T-cell (primary cell): ENCODE measurements at places on chromosomes 5 and 9.

DNA sequence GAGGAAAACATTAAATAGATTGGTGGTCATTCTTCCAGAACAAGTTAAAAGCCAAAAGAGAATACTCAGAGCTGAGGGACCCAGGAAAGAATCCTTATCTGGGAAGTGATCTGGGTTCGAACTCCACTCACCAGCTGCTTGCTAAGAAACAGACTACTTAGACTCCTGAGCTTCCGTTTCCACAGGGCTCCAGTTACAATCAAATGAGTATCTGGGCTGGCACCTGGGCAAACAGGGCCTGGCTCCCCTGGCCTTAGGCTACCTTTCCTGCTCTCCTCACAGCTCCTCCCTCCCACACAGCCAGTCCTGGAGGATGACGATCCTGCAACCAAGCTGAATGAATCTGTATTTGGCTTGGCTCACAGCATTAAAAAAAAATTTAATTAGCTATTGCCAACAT, 2.5 kb downstream of the MAPK9 start:
- DNase-seq, result no peak

- DNase-seq, result no peak
Observed at GRCh38 chr5:59760785-59761348, 132.7 kb downstream of the PDE4D start.

DNA sequence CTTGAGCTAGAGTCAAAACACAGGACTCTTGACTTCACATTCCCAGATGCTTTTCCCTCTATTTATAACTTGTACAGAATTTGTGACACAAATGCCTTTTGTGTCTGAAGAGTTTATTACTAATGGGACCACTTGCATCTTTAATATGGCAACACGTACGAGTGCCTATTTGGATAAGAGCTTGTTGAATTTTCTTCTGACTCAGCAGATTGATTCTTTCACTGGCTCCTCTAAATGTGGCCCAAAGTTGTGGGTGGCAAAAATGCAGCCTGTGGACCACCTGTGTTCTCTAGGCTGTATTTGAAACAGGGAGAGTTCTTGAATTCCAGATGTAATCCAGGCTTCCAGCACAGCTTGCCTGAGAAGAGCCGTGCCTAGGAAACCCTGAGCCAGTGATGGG, 34.1 kb upstream of the ERCC6L2 start:
- DNase-seq, result no peak

DNA sequence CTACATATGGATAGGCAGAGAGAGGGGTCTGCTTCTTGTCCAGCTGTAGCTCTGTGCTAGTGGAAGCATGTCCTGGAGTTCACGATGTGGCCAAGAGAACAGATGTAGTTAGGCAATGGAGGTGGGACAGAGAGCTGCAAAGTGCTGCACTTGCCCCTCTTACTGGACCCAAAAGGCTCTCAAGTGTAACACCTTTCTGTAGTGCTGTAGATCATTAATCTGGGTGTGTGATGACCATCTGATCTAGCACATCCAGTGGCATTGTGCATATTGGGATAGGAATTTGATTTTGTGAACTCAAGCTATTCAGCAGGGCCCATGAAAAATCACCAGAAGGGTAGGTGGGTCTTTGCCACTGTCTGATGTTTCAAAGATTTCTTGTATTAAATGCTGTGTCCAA, 151.4 kb downstream of the KDM4C start:
- no peak for DNase-seq

DNA sequence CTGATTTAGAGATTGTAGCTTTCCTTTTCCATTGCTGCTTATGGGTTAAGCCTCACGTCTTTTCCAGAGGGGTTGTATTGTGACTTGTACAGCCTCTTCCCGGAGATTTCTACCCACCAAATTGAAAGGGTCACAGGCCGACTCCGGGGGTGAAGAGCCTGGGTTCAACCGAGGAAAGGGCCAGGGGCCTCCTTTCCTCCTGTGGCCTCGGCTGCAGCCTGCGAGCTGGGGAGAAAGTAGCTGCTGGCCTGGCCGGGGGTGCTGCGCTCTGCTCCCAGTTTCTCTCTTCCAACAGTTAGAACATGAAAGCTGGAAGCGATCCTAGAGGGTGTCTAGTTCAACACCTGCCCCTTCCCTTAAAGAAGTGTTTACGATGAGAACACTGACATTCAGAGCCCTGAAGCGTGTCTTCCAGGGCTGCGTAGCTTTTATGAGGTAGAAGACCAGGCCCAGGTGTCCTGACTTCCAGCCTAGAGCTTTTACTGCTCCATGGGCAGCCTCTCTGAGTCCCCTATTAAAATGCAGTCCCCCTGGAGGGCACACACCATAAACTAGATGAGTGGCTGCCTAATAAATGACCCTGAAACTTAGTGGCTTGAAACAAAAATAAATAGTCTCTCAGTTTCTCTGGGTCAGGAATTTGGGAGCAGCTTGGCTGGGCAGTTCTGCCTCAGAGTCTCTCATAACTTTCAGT, 56.9 kb downstream of the ACER2 start:
- DNase-seq, result no peak

DNA sequence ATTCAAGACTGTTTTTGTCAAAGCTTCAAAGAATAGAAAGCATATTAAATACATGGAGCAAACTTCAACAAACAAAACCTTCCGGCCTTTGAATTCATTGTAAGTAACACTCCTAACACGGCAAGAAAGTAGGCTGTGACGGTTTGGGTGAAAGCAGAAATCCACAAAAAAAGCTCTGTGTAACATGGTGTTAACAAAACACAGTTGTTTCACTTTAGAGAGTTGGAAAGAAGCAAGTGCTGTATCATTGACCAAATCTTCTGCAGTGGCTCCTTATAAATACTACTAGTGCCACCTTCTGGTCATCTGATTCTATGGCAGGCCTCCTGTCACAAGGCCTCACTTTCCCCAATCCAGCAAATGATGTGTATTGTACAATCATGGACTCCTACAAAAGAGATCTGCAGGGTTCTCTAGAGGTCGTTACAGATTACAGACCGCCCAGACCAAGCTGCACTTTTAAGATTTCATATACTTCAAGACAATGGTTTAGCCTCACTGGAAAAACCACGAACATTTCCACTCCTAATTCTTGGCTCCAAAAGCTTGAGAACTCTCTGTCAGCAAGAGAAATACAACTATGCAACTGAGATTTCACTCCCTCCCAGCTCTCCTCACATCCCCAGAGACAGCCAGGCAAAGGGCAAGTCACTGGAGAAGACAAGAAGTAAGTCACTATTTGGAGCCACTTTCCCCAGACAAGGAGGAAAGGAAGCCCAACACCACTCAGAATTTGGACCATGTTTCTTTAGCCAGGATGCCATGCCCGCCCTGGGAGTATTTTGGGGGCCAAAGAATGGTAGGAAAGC, 196.2 kb downstream of the DTWD2 start:
- no peak for DNase-seq

DNA sequence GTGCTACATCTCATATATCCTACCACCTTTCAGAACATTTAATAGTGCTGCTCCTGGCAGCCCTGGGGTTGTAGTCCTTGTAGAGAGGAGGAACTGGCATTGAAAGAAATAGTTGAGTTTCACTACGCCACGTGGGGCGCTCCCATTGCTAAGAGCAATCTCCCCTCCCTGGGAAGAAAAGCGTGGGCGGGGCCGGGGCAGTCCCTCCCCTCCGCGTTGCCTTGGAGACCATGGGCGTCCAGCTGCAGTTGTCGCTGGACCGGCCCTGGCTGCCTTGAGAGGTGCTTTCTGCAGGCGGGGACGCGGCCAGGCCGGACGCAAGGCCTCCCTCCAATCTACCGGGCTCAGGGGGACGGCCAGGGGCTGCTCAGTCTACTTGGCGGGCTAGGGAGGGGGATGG, 368 bp upstream of the CCDC180 start:
- DNase-seq, result no peak

DNA sequence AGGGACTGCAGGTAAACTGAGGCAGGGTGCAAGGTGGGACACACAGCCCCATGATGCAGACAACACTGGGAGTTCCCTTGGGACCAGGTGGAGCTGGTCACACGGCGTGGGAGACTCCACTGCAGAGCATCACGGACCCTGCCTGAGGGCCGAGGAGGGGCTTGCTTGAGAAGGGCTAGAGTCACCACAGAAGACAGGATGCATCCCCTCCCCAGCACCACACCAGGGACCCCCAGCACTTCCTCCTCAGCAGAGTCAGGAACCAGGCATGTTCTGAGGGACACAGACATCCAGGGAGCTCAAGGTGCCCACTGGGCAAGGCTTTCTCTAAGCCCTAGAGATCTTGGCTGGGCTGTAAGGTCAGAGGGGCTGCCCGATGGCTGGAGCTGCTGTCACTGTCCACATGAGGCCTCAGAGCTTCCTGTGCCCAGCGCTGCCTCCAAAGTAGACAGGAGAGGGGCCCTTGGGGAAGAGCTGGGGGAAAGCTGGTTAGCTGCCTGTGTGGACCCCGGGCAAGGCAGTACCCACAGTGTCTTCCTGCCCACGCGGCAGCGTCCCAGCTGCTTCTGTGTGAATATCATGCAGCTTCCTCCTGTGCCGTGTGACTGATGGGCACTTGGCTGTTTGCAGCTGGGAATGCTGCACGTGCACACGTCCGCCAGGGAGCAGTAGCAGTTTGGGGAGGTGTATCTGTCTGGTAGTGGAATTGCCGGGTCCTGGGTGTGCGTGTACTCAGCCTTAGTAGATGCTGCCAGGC, 176.6 kb downstream of the CACNA1B start:
- DNase-seq, result no peak

DNA sequence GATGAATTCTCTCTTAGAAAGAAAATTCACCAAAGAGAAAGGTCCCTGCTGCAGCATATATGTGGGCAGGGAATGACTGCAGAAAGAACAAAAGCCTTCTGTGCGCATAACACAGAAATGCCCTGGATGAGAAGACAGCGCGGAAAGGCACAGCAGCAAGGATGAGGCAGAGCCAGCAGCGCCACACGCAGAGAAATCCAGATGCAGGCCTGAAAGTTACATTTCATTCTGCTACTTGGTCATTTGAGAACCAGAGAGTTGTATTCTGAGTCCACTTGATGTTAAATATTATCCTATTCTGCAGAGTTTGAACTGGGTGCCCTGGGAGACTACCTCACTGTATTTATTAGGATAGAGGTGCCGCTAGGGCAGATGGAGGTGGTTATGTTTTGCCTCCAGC, 68.5 kb downstream of the GLDC start:
- no peak for DNase-seq

GRCh38 chr9:99158629-99159028, 53.7 kb downstream of the TGFBR1 start:
- DNase-seq, result no peak

DNA sequence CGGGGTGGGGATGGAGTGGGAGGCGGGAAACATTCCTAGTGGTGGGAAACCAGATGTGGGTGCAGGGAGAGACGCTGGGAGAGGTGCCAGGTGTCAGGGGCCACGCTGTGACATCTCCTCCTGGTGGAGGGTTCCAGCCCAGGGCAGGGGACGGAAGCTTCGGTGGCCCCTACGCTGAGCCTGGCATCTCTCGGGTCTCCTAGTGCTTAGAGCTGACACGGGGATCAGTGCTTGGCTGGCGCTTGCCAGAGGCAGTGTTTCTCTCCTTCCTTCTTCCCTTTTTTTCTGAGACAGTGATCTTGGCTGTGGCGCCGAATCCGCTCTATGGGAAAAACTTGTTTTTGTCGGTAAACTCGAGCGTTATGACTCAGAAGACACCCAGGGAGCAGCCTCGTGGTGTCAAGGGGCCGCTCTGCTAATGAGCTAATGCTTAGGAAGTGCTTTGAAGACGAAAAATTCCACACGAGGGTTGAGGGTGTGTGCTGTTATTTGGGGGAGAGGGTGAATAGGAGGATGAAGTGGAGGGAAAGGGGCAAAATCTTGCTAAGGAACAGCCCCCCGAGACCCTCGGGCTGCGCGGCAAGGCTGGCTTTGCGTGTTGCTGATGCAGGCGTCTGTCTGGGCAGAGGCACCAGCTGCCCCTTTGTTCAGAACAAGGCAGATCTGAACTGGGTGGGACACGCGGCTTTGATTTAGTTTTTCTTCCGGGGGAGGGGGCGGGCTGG, 20.4 kb upstream of the IER5L start:
- no peak for DNase-seq

- DNase-seq, result no peak
Observed at GRCh38 chr5:157059093-157059539, at the start of gene HAVCR1. Gene HAVCR1 (minus strand): TSS chr5:157059116. CDS start chr5:157057943, 1,173 bp downstream.

DNA sequence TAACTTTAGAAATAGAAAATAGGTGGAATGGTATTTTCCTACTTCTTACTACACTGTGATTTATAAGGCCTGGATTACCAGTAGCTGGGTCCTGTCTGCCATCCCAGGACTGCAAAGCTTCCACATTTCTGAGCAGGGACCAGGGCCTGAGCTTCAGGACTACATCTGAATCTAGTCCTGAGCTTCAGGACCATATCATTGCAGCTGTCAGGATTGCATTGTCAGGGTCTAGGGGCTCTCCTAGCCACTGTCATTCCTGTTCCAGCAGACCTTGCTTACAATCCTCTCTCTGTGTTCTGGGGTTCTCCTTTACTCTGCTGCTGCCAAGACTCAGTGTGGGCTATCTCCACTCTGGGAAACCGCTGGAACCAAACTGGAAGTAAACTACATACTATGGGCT, 16.3 kb downstream of the RAB3C start:
- DNase-seq, result no peak

GRCh38 chr9:3193791-3194190, 332.0 kb downstream of the RFX3 start:
- DNase-seq, result no peak
